HTR-8/SVneo (cell line): ENCODE measurements at places on chromosomes 11 and 22.

- no peak for DNase-seq
Observed at GRCh38 chr22:35440129-35440528, 40.2 kb downstream of the MCM5 start.

GRCh38 chr11:24585192-24585591, 88.3 kb downstream of the LUZP2 start:
- DNase-seq = no peak

DNA sequence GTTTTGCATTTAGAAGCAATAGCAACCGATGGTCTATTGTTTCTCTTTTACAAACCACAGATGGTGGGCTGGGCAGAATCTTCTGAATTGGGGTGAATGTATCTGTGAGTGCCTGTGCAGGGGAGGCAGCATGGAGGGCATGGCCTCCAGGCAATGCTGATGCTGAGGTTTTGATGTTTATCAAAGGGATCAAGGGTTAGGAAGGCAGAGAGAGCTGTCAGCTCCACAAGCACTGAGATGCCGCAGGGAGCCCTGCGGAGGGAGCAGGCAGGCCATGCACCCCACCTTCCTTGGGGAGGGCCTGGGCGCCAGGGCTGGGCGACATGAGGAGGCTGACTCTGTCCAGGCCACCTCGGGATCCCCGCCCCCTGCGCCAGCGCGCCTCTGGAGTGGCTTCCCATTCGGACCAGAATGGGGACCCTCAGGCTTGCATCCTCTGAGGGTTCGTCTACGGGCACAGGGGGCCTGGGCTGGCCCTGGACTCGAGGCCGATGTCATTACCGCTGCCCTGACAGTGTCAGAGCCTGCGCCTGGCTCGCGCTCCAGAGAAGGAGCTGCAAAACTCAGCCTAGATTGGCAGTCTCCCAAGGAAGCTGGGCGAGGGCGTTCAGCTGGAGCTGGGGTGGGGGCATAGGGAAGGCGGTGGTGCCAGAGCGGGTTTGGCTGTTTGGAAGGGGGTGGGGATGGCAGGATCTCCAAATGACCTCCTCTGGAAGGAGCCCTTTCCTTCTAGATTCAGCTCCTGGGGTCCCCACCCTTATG, 13.9 kb upstream of the TH start:
- no peak for DNase-seq

DNA sequence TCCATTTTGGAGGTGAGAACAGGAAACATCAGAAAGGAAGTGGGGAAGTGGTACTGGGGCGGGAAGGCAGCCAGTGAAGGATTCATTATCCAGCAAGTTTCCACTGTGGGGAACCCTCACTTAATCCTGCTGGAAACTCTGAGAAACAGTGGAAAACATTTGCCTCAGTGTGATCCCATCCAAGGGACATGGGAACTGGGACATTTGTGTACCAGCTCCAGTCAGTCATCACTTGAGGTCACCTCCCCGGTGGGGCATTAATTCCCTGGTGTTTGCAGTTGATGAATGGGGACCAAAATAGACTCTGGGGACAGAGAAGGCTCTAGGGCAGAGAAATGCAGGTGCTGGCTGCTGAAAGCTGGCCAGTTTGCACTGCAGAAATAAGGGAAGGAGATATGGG, 599.9 kb downstream of the BUD13 start:
- DNase-seq = no peak

GRCh38 chr11:131817687-131818188, 447.3 kb downstream of the NTM start:
- DNase-seq = no peak

GRCh38 chr11:126398296-126398695, 42.8 kb downstream of the ST3GAL4 start:
- no peak for DNase-seq

DNA sequence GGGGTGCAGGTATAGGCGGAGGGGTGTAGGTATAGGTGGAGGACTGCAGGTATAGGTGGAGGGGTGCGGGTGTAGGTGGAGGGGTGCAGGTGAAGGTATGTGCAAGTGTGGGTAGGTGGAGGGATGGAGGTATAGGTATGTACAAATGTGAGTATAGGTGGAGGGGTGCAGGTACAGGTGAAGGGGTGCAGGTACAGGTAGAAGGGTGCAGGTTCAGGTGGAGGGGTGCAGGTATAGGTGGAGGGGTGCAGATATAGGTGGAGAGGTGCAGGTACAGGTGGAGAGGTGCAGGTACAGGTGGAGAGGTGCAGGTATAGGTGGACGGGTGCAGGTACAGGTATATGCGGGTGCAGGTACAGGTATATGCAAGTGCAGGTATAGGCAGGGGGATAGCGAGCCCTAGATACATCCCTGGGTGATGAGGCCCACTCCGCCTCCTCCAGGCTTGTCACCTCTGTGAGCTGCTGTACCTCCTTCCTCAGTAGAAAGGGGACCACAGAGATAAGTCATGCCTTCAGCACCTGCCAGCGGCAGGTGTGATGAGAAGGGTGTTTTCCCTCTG, 17.2 kb downstream of the LINC01488 start:
- DNase-seq = no peak

DNA sequence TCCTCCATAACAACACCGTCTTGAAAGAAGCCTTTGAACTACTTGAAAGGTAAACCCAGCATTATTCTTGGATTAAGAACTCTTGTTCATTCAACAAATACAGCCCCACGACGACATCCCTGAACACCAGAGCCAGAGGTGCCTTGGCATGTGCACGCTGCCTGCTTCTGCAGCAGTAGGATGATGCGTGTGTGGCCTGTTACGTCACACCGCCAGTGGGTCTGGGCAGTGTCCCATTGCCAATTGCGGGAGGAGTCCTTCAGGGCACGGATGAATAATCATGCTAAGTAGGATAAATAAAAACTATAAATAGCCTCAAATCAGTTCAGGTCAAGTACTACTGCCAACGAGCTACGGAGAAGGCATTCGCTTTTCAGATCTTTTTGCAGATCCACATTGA, 380.5 kb downstream of the SHANK2 start:
- no peak for DNase-seq

GRCh38 chr11:86067851-86068137, 1.1 kb downstream of the PICALM start:
- no peak for DNase-seq

DNA sequence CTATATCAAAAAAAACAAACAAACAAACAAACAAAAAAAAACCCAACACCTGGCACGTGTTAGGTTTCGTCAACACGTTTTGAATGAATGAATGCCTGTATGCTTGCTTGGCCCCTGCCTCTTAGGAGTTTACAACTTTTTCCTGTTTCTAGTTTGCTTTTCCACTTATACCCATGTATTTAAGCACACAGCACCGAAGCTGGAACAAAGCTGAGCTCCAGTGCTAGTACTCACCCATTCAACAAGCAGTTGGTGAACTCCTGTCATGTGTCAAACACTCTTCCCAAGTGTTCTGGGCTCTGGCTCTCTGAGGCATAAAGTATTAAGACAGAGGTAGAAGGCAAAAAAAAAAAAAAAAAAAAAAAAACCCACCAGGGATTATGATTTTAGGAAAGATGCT, 599.3 kb downstream of the BUD13 start:
- DNase-seq = no peak
